ENCODE measurements at places on chromosomes 6 and 20.

- no peak for DNase-seq
Observed at GRCh38 chr6:134161041-134161440, 108.6 kb upstream of the SLC2A12 start.

DNA sequence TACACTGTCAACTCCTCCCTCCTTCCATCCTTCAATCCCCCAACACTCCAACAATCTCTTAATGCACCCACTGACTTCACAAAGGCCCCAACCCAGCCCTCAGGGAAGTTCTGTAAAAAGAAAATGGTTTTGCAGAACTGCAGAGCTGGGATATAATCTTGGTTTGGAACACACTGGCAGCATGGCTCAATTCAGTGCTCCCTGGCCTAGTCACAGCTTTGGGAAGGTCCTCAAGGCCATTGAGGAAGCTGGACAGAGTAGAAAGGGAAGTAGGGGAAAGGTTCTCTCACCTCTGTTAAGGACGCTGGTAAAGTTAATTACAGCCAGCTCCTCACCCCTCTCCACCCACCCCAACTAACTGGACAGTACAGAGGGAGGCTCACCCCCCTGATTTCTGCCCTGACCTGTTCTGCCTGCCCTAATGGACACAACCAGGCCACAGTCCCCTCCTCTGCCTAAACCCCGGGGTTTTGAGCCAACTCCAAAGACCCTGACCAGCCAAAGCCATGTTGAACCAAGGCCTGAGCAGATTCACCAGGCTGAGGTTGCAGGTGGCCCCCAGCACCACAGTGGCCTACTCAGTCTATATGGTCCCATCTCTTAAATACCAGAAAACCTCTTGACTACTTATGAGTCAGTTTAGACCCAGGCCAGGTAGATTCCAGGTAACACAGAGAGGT, 49.2 kb downstream of the MAFB start:
- no peak for DNase-seq

- DNase-seq = no peak
Observed at GRCh38 chr20:41830702-41831101, 212.5 kb upstream of the CHD6 start.

DNA sequence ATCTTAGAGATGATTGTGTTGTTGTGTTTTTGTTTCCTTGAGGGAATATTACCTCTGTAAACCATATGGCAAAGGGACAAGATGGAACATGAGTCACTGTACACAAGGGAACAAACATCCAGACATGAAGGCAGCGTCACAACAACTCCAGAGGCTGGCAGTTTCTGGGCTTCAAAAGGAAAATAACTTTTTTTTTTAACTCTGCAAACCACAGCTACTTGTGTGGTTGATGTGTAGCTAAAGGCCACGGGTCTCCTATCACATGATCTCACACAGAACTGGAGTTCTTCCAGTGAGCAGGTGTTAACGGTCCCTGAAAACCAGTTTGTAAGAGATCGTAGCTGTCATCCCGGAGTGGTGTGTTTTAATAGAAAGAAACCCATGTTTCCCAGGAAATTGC, 33.2 kb upstream of the HBS1L start:
- DNase-seq = no peak

GRCh38 chr6:129162605-129163004, 279.7 kb downstream of the LAMA2 start:
- no peak for DNase-seq

DNA sequence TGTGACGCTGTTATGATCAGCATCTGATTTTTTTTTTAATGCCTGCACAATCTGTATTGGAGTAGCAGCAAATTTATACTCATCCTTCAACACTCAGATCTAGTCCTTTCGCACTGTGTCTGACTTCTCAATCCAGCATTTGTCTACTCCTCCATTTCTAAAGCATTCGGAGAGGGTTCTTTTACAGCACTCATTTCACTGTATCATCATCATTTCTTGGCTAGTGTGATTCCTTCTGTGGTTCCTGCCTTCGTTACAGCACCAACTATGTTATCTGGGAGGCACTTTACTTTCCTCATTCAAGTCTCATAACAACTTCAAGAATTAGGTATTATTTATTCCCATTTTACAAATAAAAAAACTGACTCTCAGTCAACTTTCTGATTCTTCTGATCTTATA, 18.0 kb downstream of the NUDT3 start:
- DNase-seq = no peak

DNA sequence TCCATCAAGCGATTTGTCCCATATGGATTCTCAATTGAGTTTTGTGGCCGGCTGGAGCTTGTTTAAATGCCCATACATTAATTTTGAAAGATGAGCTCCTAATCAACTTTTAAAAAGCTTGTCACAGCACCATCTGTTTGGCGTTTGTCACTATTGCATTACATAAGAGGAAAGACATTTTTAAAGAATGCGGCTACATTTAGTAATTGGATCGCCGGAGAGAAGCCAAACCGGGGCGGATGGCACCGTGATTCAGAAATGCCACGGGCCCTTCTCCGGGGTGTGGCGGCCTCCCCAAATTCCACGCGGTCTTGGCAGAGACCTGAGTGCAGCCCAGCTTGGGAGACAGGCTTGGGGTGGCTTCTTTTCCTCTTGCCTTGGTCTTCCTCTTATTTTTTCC, 67.7 kb upstream of the ZNFX1 start:
- no peak for DNase-seq

DNA sequence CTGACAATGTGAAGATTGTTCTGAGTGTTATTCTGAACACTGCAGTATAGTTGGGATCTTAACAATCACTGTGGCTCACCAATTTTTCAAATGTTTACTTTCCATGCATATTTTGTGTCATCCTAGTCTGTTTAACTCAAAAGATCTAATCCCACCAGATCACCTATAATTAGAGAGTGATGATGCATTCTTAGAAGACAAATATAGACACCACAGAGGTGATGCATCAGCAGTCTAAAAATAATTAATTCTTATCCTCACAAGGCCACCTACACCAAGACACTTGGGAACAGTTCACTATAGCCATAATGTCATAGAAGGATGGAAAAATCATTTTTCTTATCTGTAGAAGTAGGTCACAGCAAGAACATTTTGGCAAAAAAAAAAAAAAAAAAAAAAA, 154.8 kb downstream of the UBE3D start:
- no peak for DNase-seq

Data from epithelial cell of prostate (primary cell).